Vagina (tissue), 2 donors: ENCODE measurements at places on chromosomes 4 and X.

GRCh38 chr4:113790478-113790877 lies 28.9 kb upstream of the CAMK2D start:
- no peak for DNase-seq

DNA sequence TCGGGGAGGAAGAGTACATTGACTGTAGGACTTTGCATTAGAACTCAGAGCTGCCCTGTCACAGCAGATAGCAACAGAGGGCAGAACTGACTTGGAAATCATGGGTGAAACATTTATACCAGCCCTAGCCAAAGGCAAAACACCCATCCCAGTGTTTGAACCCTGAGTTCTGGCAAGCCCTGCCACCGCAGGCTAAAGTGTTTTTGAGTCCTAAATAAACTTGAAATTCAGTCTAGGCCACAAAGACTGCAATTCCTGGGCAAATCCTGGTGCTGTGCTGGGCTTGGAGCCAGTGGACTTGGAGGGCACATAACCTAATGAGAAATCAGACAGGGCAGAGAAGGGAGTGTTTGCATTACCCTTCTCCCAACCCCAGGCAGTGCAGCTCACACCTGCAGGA lies 1015.7 kb downstream of the FSTL5 start:
- no peak for DNase-seq

DNA sequence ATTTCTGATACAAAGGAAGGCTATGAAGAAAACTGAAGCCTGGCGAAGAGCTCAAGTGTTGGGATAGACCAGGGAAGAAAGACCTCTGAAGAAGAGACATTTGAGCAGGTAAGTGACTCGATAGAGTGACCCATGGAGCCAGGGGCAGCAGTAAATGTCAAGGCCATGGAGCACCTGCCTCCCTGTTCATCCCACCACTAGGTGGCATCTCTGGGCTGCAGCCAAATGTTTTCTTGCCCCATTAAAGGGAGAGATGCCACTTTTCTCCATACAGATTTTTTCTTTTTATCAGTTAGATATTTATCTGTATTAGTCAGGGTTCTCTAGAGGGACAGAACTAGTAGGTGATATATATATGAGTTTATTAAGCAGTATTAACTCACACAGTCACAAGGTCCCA lies 4.9 kb upstream of the ZNF81 start:
- DNase-seq: no peak

GRCh38 chr4:85246055-85246454 lies 228.9 kb upstream of the ARHGAP24 start:
- DNase-seq: no peak

DNA sequence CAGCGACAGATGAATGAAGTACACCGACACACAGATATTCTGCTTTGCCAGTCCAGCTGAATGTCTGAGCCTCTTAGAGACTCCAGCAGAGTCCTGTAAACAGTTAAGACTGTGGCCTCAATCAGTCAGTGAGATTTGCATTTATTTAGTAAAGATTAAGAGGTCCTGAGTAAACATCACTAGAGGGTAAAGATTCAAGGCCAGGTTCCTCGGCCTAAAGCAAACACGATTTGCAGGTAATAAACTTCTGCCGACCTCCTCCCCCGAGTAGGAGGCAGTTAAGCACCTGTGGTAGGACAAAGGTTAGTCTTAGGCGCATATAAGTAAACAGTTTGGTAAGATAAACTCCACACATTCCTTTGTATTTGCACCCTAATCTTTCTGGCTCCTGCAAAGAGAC lies 99.6 kb downstream of the CFAP47 start:
- DNase-seq: no peak

GRCh38 chr4:93896516-93896915 lies 68.0 kb downstream of the ATOH1 start:
- DNase-seq: no peak

DNA sequence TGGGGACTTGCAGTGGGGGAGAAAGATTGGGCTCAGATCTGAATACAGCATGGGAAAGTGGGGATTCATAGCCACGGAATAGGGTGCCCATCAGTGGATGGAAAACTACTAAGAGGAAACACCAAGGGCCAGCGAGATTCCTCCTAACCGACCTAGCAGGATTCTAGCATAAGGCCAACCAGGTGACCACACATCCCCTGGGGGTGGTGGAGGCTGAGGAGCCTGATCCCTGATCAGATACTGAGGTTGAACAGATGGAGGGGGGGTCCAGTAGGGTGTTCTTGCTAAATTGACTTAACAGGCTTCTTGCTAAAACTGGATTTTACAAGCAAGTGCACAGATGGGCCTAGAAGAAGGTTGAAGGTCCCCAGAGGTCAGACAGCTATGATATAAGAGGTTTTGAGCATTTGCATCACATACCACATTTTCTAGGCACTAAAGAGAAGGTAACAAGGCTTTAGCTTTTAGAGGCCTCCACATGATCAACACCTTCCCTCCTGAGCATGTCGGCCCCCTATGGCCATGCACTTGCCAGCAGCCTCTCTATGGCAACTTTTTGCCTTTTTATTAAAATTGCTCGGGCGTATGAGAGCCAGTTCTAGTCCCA lies 69.1 kb upstream of the PUDP start:
- DNase-seq: no peak

DNA sequence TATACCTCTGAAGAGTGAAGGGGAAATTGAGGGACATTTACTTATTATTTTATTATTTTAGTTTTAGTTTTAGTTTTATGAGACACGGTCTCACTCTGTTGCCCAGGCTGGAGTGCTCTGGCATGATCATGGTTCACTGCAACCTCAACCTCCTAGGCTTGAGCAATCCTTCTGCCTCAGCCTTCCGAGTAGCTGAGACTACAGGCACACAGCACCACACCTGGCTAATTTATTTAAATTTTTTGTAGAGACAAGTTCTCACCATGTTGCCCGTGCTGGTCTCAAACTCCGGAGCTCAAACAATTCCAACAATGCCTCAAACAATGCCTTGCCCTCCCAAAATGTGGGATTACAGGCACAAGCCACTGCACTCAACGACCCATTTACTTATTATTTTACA lies 68.4 kb upstream of the BMP2K start:
- no peak for DNase-seq

- no peak for DNase-seq
Measured at GRCh38 chr4:67549123-67549522, 3.8 kb upstream of the CENPC start.

GRCh38 chr4:110411574-110412011 lies 64.4 kb upstream of the ENPEP start:
- DNase-seq: no peak

- no peak for DNase-seq
Measured at GRCh38 chr4:168713253-168713652, 216.4 kb downstream of the PALLD start.

GRCh38 chr4:55851885-55852284 lies 1.6 kb upstream of the EXOC1 start:
- no peak for DNase-seq

- no peak for DNase-seq
Measured at GRCh38 chrX:106613277-106613676, 1.5 kb downstream of the RADX start.

GRCh38 chr4:16817286-16817685 lies 81.2 kb downstream of the LDB2 start:
- no peak for DNase-seq

- DNase-seq: no peak
Measured at GRCh38 chr4:118760493-118760892, 75.3 kb downstream of the METTL14 start.

DNA sequence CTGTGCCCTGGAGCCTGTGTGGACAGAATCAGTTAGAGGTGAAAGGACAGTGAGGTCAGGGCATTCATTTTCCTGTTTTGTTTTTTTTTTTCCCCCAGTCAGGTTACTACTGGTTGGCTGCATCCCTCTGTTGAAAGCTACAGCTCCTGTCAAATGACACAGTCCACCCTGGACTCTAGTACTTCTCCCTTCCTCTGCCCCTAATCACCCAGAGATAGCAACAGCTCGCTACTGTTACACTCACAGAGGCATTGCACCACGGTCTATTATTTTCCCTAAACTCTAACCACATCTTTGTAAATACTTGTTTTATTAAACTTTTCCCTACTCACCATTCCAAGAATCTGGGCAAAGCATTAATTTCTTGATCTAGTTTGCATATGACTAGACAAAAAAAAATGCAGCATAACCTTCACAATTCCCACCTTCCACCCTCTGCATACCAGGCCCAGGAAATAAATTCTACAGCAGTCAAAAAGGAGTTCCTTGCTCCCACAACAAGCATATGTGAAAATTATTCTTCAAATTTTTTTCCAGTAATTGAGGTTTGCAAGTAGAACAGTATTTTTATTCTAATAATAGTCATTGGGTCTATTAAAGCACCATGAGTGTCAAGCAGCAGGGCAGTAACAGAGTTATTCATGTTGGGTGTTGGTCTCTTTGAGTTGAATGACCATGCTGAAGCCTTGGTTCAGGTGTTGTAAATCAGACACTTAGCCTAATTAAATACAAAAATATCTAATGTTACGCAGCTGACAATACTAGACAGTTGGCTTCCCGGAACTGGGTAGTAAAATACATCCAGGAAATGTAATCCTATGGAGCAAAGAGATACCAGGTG lies 329.2 kb downstream of the INPP4B start:
- no peak for DNase-seq

- DNase-seq: no peak
Measured at GRCh38 chr4:113682730-113683537, 78.6 kb downstream of the CAMK2D start.

GRCh38 chr4:152536545-152537182 lies 772 bp upstream of the FBXW7 start:
- no peak for DNase-seq

DNA sequence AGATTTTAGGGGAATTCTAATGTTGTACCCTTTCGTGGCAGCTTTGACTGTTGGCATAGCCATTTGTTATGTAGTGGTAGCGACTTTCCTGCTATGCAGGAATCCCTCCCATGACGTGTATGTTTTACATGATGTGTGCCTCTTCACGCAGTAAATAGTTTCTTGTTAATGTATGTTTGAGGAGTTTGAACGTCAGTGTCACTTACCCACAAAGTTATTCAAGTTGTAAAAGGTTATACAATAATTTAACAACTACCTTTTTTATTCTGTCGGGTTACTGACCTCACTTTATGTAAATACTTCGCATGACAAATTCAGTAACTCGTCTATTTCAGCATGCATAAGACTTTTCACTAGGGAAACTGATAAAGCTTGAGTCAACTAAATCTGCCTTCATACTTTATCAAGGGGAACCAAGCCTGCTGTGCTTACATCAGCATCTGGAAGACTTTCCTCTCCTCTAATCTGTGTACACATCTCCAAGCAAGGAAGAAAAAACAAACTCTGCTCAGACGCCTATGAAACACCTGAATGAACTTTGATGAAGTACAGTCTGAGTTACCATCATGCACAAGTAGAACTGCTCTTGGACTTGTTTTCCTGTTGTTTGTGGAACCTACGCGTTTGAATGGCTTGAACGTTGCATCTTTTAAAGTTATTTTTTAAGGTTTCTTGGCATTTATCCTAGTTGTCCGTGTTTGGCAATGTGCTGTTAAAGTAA lies 61.2 kb downstream of the SLC9A6 start:
- DNase-seq: no peak

DNA sequence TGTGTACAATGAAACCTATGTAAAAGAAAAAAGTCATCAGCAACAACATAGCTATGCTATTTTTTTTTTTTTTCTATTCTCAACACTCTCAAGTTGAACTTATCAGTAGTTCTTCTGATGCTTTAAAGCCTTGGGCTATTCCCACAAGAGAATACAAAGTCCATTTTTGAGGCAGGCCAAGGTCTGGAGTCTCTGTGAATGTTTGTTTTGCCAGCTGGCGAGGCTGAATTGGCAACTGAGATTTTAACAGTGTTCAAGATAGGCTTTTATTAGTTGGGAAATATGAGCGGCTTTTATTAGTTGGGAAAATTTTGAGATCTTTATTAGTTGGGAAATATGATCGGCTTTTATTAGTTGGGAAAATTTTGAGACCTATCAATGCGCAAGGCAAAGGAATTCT lies 336.6 kb downstream of the SLITRK2 start:
- DNase-seq: no peak

GRCh38 chr4:27187786-27188185 lies 327.1 kb downstream of the STIM2 start:
- no peak for DNase-seq
